ENCODE measurements at places on chromosomes 5 and 9.
A peak's percentile ranks its signal among the peaks of the same experiment; 100 is the strongest.

DNA sequence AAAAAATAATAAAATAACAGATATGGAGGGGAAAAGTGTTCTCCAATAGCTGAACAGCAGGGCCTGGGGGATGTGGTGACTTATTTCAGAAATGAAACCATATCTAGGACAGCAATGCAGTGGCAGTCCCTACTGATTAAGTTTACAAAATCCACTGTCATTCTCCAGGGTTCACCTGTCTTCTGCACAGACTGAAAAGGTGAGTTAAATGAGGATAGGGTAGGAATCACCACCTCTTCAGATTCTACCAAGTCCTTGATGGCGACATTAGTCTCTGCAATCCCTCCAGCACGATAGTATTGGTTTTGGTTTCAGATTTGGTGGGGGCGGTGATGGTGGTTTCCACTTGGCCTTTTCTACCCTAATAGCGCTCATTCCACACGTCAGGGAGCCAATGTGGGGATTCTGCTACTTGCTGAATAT is 32.3 kb upstream of the NPM1 start:
- DNase-seq: no peak

DNA sequence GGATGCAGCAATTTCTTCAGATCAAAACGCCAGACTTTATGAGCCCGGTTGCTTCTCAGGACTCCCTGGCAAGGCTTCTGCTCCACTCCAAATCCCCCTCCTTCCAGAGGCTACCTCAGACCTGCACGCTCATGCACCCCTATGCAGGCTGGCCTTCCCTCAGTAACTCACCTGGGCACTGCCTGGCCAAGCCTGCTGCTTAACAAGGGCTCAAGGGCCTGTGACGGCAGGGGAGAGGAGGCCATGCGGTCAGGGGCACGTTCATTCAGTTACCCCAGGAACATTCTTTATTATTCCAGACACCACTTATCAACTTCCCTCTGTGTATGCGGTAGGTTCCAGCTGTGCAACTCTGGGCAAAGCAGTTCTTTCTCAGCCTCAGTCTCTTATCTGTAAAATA is 79.6 kb downstream of the HRH2 start:
- DNase-seq: no peak

DNA sequence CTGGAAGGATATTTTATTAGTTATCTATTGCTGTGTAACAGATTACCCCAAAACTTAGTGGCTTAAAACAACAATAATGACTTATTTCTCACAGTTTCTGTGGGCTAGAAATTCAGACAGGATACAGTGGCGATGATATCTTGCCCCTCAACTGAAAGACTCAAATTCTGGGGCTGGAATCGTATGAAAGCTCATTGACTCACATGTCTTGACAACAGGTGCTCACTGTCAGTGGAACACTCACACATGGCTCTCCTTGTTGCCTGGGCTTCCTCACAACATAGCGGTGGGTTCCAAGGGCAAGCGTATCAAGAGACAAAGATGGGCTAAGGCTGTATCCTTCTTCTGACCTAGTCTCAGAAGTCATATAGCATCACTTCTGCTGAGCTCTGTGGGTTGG is 3.7 kb upstream of the GNPDA1 start:
- DNase-seq: no peak

DNA sequence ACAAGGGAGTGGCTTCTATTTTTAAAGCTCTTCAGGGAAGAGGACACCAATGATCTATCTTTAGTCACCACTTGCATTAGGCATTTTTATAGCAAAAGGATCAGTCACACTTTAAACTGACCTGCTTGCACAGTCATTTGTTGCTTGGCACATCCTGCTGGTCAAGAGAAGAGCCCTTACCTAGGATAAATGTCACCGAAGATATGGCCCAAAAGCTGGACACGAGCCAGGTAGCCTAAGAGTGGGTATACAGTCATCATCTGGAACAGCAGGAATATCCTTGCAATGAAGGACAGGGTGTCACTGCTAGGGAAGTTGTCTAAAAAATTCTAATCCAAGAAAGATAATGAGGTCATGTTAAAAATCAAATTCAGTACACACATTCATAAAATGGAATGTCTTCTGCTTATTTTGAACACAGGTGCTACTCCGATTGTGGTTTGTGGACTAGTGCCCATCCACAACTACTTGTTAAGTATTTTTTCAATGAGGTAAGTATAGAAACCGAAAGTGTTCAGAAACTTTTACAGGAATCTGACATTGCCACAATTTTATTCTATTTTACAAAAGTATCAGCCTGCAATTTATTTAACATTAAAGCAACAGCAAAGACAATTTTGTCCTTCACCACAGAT is 78.4 kb downstream of the SLC38A9 start:
- no peak for DNase-seq

DNA sequence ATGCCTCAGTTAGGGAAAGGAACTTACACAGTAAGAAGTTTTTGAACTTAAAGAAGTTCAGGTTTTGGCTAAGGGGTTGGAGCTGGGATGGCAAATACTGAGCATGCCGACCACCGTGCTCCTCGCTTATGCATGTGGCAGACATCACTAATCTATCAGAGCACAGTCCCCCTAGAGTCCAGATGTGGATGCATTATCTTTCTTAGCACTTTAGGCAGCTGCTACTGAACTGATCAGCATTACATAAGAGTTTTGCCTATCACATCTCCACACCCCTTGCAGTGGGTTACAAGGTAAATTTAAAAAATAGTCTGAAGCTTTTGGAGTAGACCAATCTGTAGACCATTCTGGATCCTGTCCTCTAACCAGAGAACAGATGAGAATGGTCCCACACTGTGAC is 22.4 kb downstream of the MACIR start:
- DNase-seq: no peak

DNA sequence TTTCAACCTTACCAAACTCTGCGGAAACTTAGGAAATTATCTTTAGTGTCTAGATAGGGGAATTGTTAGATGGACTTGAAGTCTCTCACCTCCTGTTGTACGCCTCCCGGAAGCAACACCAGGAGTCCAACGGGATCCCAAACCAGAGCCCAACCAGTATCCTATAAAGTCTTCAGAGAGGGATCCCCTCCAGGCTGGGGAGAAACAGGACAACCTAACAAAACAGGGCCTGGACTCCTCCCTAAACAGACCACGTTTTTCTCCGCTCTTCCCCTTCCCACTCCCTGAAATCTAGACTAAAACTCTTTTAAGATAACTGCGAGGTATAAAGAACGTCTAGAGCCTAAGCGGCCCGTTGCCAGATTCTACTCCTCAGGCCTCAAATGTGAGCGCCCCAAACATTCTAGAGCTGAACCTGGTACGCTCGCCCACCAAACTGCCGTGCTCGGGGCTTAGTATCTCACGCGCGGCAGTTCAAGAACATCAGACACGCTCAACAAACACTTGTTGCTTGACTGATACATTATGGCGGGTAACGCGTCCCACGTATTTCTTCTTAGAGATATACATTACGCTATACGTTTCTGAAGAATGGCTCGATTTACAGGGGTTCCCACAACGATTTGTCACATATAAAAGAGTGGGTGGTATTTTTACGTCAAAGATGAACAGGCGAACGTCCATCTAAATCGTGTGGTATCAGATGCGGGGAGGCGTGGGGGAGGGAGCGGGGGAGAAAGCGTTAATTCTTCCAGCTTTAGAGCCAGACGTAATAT is 663 bp upstream of the SMIM27 start:
- peak; percentile 33 for DNase-seq

DNA sequence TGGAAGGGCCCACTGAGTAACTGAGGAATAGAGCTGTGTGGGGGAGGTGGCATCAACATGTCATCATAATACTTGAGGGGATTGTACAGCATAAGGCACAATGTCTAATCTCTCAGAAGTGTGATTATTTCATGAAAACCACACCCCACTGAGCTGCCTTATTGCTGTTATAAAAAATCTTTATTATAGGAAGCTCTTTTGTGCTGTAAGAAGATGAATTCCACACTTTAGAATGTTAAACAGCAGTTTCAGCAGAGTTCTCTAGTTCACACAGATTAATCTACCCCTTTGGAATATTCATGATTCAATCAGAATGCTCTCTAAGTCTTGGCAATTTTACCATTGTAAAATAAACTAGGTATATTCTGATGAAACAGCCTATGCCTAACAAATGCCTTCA is 1389.6 kb downstream of the PTPRD start:
- DNase-seq: no peak

DNA sequence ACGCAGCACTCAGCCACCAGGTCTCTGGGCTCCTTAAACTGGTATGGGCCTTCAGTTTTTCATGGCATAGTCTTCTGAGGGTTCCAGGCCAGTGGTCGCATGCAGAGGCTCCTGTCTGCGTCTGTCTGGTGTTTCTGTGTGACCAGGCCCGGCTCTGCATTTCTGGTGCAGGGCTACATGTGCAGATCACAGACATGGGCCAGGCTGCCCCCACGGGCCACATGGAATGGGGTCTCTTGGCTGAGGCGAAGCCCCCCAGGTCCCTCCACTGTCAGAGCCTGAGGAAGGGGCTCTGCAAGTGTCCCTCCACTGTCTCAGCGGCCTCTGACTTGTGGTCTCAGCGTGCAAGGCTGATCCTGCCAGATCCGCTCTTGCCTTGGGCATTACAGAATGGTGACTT is 15.6 kb upstream of the CARD19 start:
- DNase-seq: no peak

- no peak for DNase-seq
Observed at GRCh38 chr9:33329979-33330378, 39.7 kb downstream of the NFX1 start.

DNA sequence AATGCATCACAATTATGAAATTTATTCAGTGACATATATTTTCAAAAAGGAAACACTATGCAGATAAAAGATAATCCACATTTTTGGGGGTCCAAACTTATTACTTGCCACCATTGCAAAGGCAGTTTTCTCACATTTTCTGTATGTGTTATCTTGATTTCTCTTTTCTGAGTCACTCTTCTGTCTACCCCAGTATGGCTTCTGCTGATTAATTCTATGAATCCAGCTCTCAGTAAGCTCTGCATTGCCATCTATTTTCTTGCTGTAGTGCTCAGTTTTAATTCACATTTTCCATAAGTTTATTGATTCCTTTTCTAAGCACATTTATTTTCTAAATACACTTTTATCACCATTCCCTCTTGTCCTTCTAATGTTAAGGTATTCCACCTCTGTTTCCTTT is 1.7 kb downstream of the IFNA10 start:
- no peak for DNase-seq

DNA sequence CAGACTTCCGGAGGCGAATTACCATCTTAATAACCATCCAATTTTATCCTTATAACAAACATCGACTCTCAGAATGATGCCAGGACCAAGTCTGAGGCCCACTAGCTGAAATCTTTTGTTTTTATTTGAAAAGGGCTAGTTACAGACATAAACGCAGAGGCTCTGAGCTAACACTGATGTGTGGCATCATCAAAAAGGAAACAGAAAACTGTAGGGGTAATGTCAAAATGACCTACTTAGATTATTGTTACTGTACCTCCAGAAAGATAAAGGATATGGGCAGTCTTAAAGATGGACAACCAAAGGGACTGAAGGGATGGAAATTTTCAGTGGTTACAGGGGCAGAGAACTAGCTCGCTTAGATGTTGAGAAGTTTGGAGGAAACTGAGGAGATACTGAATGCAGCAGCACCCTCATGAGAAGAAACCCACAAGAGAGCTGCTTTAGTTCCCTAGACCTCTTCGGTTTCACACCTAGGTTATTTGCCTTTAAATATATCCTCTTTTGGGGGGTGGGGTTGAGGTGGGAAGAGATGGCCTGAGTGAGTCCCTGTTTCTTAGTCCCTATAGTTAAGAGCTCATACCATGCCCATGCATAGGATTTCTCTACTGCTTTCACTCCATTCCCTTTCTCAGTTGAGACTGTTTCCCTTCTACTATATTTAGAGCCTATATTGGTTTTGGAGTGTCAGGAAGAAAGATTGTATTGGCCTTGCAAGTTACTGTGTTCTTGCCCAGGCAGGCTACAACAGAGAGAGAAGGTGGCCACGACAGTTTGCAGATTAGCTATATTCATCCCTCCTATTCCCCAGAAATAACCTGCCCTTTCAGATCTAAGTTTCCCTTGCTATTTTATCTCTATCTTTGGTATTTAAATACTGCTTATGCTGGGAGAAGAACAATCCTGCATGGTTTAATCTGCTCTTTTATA is 320.4 kb upstream of the EFNA5 start:
- no peak for DNase-seq

DNA sequence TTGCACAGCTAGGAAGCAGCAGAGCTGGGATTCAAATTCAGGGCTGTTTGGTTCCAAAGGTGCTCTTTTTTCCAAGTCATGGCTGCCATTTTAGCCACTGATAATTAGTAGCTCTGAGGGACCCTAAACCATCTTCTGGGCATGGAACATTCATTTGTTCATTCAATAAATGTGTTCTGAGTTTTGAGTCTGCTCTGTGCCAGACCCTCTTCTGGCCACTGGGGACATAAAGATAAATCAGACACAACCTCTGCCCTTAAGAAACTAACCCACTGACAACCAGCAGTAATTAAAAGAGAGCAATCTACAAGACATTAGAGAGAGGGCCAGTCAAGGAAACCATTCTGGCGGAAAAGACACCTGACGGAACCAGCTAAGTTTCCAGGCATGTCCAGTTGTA is 2.0 kb upstream of the CPEB4 start:
- DNase-seq: no peak

DNA sequence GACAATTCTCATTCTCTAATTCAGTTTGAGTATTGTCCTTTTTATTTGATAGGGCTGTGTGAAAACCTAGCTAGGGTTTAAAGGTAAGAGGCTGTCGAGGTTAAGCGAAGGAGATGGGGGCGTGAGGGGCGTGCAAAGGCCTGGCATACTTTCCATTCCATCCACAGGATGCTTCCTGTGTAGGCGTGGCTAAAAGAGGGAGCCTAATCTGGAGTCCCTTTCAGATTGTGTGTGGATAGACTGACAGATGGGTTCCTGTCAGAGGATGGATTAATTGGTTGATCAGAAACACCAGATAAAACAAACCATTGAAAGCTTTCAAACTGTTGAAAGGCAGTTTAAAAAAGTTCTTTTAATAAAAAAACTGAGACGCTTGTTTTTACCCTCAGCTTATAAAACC is 1.1 kb upstream of the ELL2 start:
- DNase-seq: no peak

DNA sequence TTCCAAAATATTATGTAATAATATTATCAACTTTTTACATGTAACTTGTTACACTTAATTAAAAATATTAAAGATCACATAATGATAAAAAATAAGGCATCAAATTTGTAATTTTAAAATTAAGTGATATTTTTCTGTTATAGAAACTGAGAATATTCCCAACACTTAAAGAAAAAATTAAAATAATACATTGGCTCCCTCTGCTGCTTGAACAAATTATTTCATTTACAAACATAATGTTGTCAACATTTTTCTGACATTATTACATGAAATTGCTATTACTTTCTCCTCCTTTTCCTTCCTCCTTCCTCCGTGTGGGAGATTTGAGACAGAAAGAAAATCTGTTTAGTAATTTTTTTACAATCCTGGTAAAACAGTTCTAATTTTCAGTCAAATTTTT is 42.3 kb downstream of the RNF180 start:
- DNase-seq: peak; percentile 3

Measured in DMS 273 treated with DMSO at 0.1 percent for 48 hours (cell line).